ENCODE measurements at places on chromosomes 1 and 21.

GRCh38 chr1:208235356-208235981 is 8.7 kb downstream of the PLXNA2 start:
- no peak for DNase-seq

GRCh38 chr1:101898137-101898536 is 98.6 kb downstream of the OLFM3 start:
- DNase-seq, result no peak

GRCh38 chr1:2255420-2256369 is 27.6 kb downstream of the SKI start:
- peak; percentile 77 for DNase-seq

- no peak for DNase-seq
Measured at GRCh38 chr1:60825593-60825992, 256.8 kb upstream of the NFIA start.

GRCh38 chr1:207883104-207883651 is 27.7 kb downstream of the CD34 start:
- DNase-seq, result no peak

GRCh38 chr1:54716299-54717047 is 812 bp downstream of the TTC4 start:
- peak; percentile 61 for DNase-seq

GRCh38 chr1:39799770-39800470 is 11.3 kb upstream of the BMP8B start:
- DNase-seq, result peak; percentile 66

DNA sequence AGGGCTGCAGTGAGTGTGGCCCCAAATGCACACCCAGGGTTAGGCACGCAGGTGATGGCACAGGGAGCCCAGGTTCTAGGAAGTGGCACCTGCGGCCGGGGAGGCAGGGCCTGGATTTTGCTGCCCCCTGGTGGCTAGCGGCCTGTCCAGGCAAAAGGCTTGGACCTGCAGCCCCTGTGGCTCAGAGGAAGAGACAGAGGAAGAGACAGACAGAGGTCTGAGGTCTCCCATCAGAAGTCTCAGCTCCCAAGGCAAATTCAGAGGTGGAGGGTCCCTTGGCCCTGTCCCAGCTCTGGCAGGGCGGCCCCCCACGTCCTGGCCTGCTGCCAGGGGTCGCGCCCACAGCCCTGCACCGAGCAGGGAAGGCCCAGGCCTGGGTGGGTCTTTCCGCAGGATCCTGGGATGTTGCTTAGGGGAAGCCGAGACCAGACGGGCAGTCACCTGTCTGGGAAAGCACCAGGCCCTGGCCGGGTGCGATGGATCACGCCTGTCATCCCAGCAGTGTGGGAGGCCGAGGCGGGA is 8.0 kb upstream of the TNFRSF14 start:
- peak; percentile 78 for DNase-seq

DNA sequence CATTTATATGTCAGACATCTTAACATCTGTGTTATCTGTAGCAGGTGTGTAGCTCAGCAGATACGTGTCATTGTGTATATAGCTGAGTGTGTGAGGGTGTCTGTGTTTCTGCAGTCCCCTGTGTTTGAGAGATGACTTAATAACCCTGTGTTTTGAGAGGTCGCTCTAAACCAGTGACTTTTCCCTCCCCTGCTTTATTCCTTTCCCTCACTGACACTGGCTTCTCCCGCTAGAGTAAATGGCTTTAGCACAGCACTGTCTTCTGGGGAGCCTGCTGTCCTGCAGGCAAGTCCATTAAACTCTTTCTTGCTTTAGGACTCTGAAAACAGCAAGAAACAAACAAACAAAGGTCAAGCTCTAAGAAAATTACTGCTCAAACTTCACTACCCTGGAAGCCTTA is 53.0 kb downstream of the VANGL1 start:
- DNase-seq, result no peak

DNA sequence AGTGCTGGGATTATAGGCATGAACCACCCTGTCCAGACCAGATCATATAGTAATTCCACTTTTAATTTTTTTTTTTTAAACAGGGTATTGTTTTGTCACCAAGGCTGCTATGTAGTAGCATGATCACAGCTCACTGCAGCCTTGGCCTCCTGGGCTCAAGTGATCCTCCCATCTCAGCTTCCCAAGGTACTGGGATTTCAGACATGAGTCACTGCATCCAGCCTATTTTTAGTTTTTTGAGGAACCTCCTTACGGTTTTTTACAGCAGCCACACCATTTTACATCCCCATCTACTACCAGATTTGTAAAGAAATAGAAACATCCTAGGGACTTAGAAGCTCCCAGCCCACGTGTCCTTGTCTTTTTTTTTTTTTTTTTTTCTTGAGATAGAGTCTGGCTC is 24.0 kb downstream of the L1TD1 start:
- no peak for DNase-seq

DNA sequence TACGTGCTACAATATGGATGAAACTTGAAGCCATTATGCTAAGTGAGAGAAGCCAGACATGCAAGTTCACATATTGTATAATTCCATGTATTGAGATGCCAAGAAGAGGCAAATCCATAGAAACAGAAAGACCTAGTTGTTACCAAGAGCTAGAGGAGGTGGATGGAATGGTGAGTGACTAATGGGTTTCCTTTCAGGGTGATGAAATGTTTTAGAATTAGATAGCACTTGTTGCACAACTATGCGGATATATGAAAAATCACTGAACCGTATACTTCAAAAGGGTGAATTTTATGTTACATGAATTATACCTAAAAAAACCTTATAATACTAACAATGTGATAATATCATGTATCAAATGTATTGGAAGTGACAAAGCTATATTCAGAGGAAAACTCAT is 18.1 kb downstream of the EPHA10 start:
- no peak for DNase-seq

DNA sequence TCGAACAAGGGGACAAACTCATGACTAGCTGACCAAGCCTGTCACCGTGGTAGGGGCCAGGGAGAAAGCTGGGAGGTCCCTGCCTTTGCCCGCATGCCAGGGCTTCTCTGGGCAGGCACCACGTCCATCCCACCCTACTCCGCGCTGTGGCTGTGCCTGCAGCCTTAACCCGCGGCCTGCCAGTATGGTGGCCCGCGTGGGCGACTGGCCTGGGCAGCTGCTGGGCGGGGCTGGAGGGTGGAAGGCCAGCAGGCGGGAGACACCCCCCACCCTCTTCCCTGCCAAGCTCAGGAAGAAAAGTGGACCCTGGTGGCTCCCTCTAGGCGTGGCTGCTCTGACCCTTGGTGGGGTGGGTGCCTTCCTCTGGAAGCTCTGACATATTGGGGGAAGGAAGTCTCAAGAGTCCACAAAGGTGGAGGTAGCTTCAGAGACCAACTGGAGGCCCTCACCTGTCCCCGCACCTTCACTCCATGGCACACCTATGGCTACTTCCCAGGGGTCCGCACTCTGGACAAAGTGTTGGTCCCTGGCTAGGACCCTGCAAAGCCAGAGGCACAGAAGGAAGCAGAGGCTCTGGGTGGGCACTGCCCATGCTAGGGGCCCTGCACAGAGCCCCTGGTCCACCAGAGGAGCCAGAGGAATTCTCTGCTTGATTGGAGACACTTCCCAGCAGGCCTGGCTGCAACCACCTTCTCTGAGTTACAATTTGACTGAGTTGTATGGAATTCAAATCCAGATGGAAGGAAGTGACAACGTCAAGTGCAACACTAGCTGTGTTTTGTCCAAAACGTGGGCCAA is 3.3 kb upstream of the SKI start:
- DNase-seq, result no peak

- DNase-seq, result no peak
Measured at GRCh38 chr1:7069931-7070330, 284.7 kb downstream of the CAMTA1 start.

DNA sequence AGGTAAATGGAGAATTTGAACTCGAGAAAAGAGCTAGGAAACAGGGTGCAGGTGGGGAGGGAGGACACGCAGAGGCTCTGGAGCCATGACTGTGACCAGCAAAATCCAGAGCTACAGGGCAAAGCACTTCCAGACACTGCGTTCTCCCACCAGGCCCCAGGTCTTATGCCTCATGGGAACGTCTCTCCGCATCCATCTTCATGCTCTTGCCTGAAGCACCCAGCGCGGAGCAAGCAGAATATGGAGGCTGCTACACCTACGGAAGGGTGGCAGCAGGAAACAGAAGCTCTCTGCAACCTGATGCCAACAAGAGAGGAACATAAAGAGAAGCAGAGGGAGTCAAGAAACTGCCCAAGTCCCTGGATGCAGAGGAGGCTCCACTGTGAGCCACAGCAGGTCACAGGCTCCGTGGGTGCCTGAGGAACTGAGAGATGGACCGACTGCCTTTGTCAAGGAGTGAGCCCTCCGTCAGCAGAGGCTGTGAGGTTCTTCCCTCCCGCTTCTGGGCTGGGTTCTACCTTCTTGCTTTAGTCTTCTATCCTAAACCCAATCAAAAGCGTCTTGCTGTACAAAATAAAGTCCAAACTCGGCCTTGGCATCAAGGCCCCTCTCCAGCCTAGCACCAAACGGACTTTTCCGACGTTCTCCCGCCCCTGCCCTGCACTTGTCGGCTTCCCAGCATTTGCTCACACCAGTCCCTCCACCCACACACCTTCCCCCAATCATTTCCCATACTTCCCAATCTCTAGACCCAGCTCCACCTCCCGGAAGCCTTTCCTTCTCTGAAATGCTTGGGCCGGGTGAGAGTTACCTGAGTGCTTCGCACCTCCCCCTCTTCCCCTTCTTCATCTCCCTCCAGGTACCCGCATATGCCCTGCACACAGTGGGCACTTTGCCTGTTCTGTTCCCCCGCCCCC is 930 bp downstream of the DHCR24 start:
- peak; percentile 35 for DNase-seq

- no peak for DNase-seq
Measured at GRCh38 chr1:193929374-193930033, 743.1 kb upstream of the B3GALT2 start.

DNA sequence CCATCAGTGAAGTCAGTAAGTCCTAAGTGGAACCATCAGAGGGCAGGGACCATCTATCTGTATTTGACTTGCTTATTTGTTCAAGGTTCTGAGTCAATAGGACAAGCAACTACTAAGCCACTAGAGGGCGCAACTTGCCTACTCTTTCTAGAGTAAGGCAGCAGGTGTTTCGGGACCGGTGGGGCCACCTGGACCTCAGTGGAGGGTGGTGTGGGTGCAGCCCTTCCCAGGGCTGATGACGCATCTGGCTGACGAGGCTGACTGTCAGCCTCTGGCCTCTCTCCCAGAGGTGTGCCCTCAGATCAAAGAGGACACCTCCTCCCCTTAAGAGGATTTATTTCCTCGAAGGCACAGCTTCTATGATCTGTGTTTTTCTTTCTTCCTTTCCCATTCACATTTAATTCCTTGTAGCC is 6.6 kb downstream of the CBR3 start:
- peak; percentile 89 for DNase-seq

DNA sequence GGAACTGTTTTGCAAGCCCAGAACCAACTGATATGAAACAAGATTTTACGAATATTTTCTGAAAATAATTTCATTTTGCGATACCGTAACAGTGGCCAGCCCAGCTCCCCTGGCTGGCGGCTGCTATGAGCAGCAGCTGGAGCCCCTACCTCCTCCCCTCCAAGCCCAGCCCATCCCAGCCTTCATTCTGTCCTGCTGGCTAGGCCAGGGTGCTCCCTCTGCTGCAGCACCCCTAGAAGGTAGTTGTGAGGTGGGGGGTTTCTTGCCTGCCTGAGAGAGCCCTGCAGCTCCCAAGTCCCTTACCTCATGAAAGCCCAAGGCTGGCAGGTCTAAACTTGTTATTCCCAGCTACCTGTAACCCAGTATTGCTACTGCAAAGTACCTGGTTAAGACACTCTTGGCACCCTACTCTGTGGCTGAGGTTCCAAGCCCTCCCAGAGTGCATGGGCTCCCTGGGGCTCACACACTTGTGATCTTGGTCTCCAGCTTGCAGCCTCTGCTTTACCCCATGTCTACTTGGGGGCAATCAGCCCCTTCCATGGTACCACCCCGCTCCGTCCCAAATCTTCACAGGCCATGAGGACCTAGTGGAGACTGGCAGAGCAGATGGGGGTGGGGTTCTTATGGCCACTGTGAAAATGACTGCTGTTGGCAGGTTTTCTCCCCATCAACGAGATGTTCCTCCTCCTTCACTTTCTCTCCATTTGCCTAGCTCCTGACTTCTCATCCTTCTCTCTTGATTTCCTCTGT is 239.8 kb downstream of the TRABD2B start:
- no peak for DNase-seq

GRCh38 chr1:14742181-14742980 is 143.9 kb downstream of the KAZN start:
- DNase-seq, result peak; percentile 93

DNA sequence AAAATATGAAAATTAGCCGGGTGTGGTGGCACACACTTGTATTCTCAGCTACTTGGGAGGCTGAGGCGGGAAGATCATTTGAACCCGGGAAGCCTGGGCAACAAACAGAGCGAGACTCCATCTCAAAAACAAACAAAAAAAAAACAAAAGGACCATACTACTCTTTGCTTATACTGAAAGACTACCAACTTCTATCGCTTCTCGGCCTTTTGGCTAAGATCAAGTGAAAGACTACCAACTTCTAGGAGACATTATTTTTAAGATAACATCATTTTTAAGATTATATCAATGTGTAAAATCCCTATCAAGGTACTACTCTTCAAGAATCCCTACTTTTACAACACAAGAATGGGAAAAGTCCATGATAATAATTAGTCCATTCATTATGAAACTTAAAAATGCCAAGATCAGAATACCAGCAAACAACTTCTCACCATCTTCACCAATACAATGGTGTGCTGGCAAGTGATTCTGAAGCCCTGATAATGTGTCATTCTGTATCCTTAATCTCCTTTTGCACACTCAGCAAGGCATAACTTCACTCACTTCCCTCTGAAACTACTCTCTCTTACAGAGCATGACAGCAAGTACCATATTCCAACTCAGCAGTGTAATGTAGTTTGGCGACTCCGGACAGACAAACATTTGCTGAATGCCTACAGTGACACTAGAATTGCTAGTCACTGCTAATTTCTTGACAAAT is 1.7 kb downstream of the PTP4A2 start:
- DNase-seq, result peak; percentile 75

DNA sequence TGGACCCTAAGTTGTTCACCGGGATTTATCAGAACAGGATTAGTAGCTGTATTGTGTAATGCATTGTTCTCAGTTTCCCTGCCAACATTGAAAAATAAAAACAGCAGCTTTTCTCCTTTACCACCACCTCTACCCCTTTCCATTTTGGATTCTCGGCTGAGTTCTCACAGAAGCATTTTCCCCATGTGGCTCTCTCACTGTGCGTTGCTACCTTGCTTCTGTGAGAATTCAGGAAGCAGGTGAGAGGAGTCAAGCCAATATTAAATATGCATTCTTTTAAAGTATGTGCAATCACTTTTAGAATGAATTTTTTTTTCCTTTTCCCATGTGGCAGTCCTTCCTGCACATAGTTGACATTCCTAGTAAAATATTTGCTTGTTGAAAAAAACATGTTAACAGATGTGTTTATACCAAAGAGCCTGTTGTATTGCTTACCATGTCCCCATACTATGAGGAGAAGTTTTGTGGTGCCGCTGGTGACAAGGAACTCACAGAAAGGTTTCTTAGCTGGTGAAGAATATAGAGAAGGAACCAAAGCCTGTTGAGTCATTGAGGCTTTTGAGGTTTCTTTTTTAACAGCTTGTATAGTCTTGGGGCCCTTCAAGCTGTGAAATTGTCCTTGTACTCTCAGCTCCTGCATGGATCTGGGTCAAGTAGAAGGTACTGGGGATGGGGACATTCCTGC is 3.9 kb upstream of the OLFML3 start:
- peak; percentile 68 for DNase-seq
